Hair follicular keratinocyte (primary cell): ENCODE measurements at places on chromosomes 13 and 19. TPM values are rescaled to one million over a fixed set of nuclear protein-coding genes. Genes with fewer than 3 reads are reported as not detected.

GJA3 gene
- 0.11 and 0.78 TPM in 2 replicates for total RNA-seq

CEACAM3 gene
- not detected in 2 replicates for total RNA-seq

FGF21 gene
- not detected in 2 replicates for total RNA-seq

ZNF700 gene
- total RNA-seq = 3.2 and 5.9 TPM in 2 replicates

IL12RB1 gene
- not detected in 2 replicates for total RNA-seq

EFNB2 gene
- 31.5 and 34.4 TPM in 2 replicates for total RNA-seq

KLK3 gene
- not detected in 2 replicates for total RNA-seq

PROZ gene
- not detected in 2 replicates for total RNA-seq

CASP14 gene
- total RNA-seq = 0.53 and 8.0 TPM in 2 replicates

GATAD2A gene
- 57.1 and 57.8 TPM in 2 replicates for total RNA-seq

PNMA8A gene
- total RNA-seq = 0.87 and 1.2 TPM in 2 replicates

ZNF578 gene
- 1.6 and 3.3 TPM in 2 replicates for total RNA-seq

ZNF536 gene
- total RNA-seq = not detected in 2 replicates

CAPN12 gene
- total RNA-seq = 9.0 and 11.1 TPM in 2 replicates

KASH5 gene
- total RNA-seq = not detected in 2 replicates

SRRM5 gene
- not detected in 2 replicates for total RNA-seq

ATP1A3 gene
- 0.04 TPM in 1 of 2 replicates, not detected in the other for total RNA-seq

MRPS12 gene
- 57.1 and 114 TPM in 2 replicates for total RNA-seq

PLK5 gene
- total RNA-seq = not detected in 2 replicates

FGF9 gene
- under 0.01 TPM in 1 of 2 replicates, not detected in the other for total RNA-seq

DLEU7 gene
- total RNA-seq = not detected in 2 replicates

CEACAM8 gene
- not detected in 2 replicates for total RNA-seq

ADGRE1 gene
- not detected in 2 replicates for total RNA-seq

TTC9B gene
- not detected in 2 replicates for total RNA-seq

IGLON5 gene
- not detected in 2 replicates for total RNA-seq

ZNF439 gene
- total RNA-seq = 0.16 and 0.19 TPM in 2 replicates

IGFL3 gene
- 0.30 and 0.78 TPM in 2 replicates for total RNA-seq

TEKTIP1 gene
- total RNA-seq = not detected in 2 replicates

SCN1B gene
- 0.42 and 0.70 TPM in 2 replicates for total RNA-seq

FGF22 gene
- total RNA-seq = not detected in 2 replicates

ZNF420 gene
- total RNA-seq = 2.2 and 4.0 TPM in 2 replicates

KIR2DL3 gene
- not detected in 2 replicates for total RNA-seq

PLVAP gene
- total RNA-seq = not detected in 2 replicates

ICAM4 gene
- total RNA-seq = 0.08 and 0.15 TPM in 2 replicates

CRX gene
- total RNA-seq = not detected in 2 replicates

NOVA2 gene
- total RNA-seq = not detected in 2 replicates

UBE2L5 gene
- not detected in 2 replicates for total RNA-seq

FXYD1 gene
- total RNA-seq = not detected in 2 replicates

PNPLA6 gene
- total RNA-seq = 73.2 and 75.9 TPM in 2 replicates

PDCD2L gene
- total RNA-seq = 32.3 and 42.5 TPM in 2 replicates

TMPRSS9 gene
- total RNA-seq = not detected in 2 replicates
